ENCODE measurements at places on chromosomes 4 and X. TPM values are rescaled to one million over a fixed set of nuclear protein-coding genes. Genes with fewer than 3 reads are reported as not detected.

Gene SRPX2
- 73.2 TPM for total RNA-seq

Gene MAGED4
- total RNA-seq = 18.5 TPM

Gene DGKK
- total RNA-seq = not detected

Gene BEND4
- not detected for total RNA-seq

Gene DIAPH2
- total RNA-seq = 24.8 TPM

Gene PLAC8
- not detected for total RNA-seq

Gene LNX1
- 0.86 TPM for total RNA-seq

Gene NHSL2
- 1.4 TPM for total RNA-seq

Gene RNF128
- total RNA-seq = 11.0 TPM

Gene H2BW2
- not detected for total RNA-seq

Gene TKTL2
- total RNA-seq = not detected

Gene OTUD6A
- not detected for total RNA-seq

Gene GLOD5
- total RNA-seq = not detected

Gene ARMCX2
- 48.1 TPM for total RNA-seq

Gene CT45A1
- not detected for total RNA-seq

Gene NIPAL1
- total RNA-seq = 0.66 TPM

Data from placental pericyte (primary cell).